Activated T-cell treated with anti-CD3 and anti-CD28 coated beads for 24 hours (primary cell): ENCODE measurements at places on chromosomes 5 and 9.
A peak's percentile ranks its signal among the peaks of the same experiment; 100 is the strongest.

DNA sequence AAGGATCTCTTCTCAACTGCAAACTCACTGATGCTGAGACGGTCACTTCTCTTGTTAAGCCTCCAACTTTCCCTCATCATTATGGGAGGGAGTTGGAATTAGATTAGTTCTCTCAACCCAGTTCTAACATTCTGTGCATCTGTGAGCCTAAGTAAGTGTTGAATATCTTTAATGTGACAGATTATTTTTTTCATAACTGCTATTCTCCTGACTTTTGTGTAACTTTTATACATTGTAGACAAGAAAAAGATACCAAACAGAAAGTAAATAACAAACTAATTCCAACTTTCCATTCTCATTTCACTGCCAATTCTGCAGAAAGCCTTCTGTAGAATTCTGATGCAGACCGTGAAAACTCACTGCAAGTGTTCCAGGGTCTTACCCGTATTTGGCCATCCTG is 813.5 kb downstream of the TLE4 start:
- no peak for DNase-seq

- DNase-seq = no peak
Observed at GRCh38 chr9:95197692-95198271, 119.7 kb downstream of the FANCC start.

- DNase-seq = no peak
Observed at GRCh38 chr9:504921-505740, 290.5 kb downstream of the DOCK8 start.

GRCh38 chr5:160097991-160098390 is 21.3 kb downstream of the PWWP2A start:
- DNase-seq = no peak

DNA sequence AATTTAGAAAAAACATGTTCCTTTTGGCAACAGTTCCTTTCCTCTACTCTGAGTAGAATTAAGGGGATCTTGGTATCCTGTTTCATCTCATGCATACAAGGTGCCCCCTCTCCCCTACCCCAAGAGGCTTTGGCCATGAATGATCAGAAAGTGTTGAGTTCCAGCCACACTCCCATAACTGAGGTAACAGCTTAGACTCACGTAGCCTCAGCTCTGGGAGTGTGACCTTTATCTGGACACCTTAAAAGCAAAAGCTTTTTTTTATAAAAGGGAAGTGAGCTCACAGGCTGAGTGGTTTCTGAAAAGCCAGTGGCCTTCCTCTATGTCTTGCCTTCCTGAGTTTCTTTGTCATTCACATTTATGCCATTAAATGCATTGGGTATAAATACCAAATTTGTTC is 900 bp upstream of the HAVCR2 start:
- DNase-seq = no peak

GRCh38 chr5:154483654-154484392 is 5.8 kb upstream of the HAND1 start:
- no peak for DNase-seq

- DNase-seq = no peak
Observed at GRCh38 chr9:17978773-17979172, 399.9 kb downstream of the SH3GL2 start.

DNA sequence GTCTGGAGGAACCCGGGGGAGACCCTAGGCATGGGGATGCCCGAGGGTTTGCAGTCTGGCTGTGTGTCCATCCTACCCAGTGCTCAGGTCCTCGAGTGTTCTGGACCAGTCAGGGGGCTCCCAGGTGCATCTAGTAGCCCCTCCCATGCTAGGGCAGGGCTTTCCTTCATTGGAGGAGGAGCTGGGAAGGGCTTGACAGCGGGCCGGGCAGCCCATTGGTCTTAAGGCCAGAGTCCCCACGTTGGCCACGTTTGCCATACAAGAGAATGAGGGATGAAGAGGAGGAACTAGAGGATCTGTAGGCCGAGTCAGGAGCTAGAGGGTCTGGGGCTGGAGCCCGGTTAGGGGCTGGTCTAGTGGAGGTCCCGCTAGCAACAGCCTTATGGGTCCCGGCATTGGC is 37.3 kb upstream of the CTSV start:
- no peak for DNase-seq

- no peak for DNase-seq
Observed at GRCh38 chr5:88258636-88259035, 10.0 kb downstream of the TMEM161B start.

DNA sequence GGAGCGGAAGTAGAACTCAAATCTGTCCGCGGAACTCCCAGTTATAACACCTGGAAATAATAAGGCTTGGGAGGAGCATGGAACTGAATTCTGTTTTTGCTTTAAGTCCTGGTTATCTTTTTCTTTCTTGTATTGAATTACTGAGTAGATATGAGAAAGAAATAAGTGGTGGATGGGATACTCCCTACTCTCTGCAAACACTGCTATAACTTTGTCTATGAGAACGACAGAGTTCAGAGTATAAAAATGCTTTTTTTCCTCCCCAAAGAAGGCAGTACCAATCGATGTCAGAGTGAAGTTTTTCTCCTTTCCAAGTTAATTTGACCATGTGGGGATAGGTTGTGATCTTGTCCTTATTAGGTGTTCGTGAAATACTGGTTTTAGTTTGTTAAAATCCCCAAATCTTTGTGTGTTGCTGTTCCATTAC is 1.2 kb downstream of the RIC1 start:
- no peak for DNase-seq

- DNase-seq = no peak
Observed at GRCh38 chr5:123476731-123477130, 35.2 kb upstream of the CSNK1G3 start.

GRCh38 chr5:171137768-171138525 is 171.1 kb upstream of the TLX3 start:
- no peak for DNase-seq

- DNase-seq = peak; percentile 49
Observed at GRCh38 chr9:126397056-126397455, 70.4 kb downstream of the MVB12B start.

DNA sequence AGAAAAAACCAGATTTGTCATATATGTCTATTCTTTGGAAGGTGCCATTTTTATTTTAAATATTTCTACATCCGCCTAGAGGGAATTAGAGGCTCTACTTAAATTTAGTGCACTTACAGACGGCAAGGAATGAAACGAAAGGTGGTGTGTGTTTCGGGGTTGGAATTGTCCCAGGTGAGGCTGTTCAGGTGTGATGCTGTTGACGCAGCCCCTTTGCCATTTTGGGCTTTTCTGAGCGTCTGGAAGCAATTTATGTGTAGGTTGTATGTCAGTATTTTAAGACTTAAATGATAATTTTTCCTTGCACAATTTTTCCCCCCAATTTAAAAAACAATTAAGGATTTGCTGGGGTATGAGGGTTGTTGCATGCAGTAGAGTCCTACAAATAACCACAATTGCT is 2.0 kb downstream of the TENT4A start:
- no peak for DNase-seq

GRCh38 chr5:101163088-101163487 is 260.0 kb upstream of the ST8SIA4 start:
- no peak for DNase-seq

DNA sequence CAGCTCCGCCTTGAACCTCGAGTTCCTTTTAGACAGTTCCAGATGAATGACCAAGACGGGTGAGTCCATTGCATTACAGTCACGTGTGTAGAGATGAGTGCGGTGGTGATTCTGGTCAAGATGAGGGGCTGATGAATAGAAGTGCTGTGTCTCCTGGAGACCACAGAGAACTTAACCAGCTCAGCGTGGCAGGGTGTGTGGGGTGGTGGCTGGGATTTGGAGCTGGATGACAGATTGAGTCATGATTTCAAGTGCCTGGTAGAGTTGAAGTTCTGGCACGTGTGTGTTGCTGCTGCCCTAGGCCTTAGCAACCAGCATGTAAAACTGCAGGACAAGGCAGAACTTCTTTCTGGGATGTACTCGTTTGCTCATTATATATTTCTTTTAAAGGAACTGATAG is 53.3 kb downstream of the PRRC2B start:
- no peak for DNase-seq

- DNase-seq = no peak
Observed at GRCh38 chr5:168239325-168239724, 52.1 kb upstream of the WWC1 start.

DNA sequence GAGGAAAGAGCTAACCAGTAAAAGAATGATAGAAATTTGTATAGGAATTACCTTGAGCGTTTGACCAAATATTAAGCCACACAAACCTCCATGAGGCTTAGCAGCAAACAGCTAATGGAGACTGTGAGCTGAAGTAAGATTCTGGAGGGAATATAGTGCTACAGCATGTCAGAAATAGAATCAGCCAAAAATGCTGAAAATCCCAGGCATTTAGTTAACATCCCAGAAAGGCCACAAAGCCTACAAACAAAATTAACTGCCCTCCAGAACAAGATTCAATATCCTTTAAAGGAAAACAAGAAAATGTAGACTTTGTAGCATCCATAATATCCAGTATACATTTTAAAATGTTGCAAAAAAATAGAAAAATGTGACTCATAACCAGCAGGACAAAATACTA is 257.8 kb upstream of the TUSC1 start:
- DNase-seq = no peak

DNA sequence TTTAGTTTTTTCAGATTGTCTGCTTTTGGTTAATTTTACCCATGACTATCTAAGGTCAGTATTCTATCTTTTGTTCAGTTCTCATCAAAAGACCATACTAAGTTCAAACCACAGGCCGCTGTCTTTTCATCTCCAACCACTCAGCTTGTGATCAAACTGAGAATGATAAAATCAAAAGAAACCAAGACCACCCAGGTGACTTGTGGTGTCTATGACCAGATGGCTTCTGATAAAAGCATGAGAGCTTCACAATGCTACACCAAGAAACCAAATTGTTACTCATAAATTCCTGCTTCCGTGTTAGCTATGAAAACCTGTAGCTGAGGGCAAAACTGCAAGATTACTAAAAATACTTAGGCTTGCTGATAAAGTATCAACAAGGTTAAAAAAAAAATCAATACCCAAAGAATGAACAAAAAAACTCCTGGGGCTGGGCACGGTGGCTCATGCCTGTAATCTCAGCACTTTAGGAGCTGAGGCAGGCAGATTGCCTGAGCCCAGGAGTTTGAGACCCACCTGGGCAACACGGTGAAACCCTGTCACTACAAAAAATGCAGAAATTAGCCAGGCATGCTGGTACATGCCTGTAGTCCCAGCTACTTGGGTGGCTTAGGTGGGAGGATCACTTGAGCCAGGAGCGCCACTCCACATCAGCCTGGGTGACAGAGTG is 25.8 kb upstream of the GPX8 start:
- DNase-seq = no peak

GRCh38 chr5:126462239-126463014 is 39.2 kb downstream of the GRAMD2B start:
- DNase-seq = no peak
